Adrenal gland (tissue), 19 donors: ENCODE measurements at places on chromosomes 4 and X.

- DNase-seq, result no peak
Observed at GRCh38 chr4:109278594-109279031, 23.8 kb downstream of the COL25A1 start.

DNA sequence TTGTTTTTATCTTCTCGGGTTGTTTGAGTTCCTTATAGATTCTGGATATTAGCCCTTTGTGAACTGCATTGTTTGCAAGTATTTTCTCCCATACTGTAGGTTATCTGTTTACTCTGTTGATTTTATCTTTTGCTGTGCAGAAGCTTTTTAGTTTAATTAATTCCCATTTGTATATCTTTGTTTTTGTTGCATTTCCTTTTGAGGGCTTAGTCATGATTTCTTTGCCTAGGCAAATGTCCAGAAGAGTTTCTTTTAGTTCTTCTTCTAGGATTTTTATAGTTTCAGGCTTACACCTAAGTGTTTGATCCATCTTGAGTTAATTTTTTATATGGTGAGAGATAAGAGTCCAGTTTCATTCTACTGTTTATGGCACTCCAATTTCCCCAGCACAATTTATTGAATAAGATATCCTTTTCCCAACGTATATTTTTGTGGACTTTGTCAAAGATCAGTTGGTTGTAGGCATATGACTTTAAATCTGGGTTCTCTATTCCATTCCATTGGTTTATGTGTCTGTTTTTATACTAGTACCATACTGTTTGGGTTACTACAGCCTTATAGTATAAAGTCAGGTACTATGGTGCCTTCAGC, 54.3 kb downstream of the EGF start:
- DNase-seq, result no peak

DNA sequence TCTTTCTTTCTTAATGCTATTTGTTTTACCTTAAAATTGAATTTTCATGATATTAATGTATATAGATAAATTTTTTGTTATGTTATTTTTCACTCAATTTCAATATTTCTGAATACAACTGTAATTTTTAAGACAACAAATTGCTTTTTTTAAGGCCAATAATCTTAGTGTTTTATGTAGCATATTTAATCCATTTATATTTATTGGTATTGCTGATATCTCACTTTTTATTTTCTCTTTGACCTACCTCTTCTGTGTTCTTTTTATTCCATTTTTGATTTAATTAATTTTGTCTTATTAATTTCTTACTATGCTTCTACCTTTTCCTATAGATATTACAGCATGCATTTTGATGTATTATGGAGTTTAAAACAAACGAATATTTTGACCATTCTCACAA, 460.1 kb upstream of the AGA start:
- no peak for DNase-seq

DNA sequence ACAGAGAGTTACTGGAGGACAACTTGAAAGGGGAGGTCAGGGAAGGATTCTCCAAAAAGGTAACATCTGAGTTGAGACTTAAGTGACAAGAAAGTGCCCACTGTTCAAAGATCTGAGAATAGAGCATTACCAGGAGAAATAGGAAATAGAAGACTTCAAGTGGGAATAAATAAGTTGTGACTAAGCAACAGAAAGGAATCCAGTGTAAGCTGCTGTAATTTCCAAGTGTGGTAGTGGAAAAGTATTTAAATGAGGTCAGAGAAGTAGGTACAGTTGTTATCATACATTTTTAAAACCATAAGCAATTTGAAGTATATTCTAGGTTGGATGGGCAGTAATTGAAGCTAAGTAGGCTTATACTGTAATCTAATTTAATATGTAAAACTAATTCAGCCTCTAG, 211.9 kb downstream of the FBXO8 start:
- DNase-seq, result no peak

GRCh38 chr4:176308441-176308840, 11.3 kb upstream of the SPCS3 start:
- no peak for DNase-seq

GRCh38 chrX:148298737-148299136, 201.7 kb upstream of the AFF2 start:
- no peak for DNase-seq

GRCh38 chr4:81314897-81315470, 100.0 kb upstream of the PRKG2 start:
- DNase-seq, result no peak

DNA sequence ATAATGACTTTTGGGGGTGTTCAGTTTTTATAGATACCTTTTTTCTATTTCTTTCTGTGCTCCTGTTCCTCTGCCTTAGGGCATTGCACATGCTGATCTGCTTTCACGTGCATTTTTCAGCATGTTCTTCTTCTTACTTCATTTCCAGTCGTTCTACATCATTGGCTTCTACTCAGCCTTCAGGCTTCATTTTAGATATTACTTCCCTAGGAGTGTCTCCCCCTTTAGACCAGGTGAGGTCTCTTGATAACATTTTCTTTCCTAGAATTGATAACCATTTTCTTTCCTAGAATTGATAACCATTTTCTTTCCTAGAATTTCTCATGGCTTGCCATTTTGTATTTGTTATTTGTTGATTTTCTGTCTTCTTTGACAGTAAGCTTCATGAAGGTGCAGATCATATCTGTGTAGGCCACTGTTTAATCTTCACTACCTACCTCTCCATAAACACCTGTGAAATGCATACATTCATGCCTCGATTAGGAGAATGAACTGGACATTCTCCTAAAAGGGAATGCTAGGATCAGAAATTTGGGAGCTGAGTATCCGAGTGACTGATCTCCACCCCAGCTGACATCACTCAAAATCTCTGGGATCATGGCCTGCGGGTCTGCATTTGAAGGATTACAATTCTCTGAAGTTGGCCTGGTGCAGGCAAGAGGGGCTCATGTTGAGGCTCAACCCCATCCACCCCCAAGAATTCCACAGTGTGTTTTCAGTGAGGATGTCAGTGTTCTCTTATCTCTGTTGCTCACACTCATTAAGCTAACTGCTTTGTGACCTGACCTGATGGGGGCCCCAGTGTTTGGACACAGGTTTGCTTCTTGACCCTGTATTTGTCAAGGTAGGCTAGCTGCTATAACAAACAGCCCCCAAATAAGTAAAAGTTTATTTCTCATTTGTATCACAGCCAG, 45.7 kb downstream of the GYG2 start:
- DNase-seq, result no peak

DNA sequence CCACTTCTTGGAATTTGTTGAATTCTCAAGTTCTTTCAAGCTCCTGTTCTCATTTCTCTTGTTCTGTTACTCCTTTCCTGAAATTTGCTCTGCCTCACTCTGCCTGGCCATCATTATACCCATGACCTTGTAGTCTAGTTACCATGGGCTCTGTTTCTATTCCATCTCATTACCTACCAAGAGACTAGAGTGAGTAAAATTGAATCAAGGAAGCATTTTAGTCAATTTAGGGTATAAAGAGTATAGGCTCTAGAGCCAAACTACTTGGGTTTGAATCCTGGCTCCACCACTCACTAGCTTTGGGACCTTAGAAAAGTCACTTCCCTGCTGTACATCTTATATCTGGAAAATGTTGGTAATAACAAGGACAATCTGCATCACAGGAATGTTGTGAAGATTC, 2.2 kb downstream of the ALAS2 start:
- no peak for DNase-seq

GRCh38 chrX:25151749-25152148, 136.0 kb upstream of the ARX start:
- no peak for DNase-seq
